ENCODE measurements at places on chromosomes 13 and 19. TPM values are rescaled to one million over a fixed set of nuclear protein-coding genes. Genes with fewer than 3 reads are reported as not detected.

DNA sequence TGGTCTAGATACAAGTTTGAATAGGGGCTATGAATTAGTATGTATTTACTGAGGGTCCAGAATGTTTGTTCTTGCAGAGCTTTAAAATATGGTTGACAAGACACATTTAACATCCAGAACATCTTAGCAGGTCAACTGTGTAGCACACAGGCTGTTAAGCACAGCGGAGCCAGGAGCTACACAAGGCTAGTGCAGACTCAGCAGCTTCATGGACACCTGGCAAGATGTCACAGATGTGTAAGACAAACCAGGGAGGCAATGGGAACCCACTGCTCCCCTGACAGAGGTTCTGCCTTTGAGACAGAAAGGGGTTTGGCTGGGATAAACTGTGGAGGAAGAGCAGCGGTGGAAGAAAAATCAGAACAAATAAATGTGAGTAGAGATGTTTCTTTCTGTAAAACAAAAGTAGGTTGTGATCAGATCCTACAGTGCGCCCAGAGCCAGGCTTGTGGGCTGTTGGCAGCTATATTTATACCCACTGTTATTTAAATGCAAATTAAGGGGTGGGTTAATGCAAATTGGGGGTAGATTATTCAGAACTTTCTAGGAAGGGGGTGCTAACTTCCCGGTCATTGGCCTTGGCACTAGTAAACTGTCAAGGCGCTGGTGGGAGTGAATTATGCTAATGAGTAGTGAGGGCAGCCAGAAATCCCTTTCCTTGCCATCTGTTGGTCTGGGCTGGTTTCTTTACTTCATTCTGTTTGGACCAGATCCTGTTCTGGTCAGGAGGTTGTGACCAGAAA is 33.0 kb downstream of the MIPEP start:
- DNase-seq, result no peak
- H3K4me1 ChIP-seq, result peaks cover 4% of the 10 kb centered on the region
- H3K27ac ChIP-seq, result no peak overlapping the region
- H3K36me3 ChIP-seq, result no peaks in the 10 kb centered on the region

DNA sequence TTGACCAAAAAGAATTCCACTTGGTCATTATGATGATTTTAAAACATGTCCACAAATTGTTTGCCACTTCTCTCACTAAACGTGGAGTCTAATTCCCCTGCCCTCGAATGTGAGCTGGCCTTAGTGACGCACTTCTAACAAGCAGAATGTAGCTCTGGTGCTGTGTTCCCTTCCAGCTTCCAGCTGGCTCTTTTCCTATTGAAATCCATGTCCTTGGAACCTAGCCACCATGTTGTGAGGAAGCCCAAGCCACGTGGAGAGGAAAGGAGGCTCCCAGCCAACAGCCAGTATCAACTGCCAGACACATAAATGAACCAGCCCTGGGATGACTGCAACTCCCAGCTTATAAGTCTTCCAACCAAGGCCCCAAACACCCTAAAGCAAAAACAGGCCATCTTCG is 23.6 kb upstream of the CEBPA start:
- H3K4me1 ChIP-seq, result no peaks in the 10 kb centered on the region
- DNase-seq, result no peak
- no peaks in the 10 kb centered on the region for H3K27me3 ChIP-seq
- H3K36me3 ChIP-seq, result no peaks in the 10 kb centered on the region

DNA sequence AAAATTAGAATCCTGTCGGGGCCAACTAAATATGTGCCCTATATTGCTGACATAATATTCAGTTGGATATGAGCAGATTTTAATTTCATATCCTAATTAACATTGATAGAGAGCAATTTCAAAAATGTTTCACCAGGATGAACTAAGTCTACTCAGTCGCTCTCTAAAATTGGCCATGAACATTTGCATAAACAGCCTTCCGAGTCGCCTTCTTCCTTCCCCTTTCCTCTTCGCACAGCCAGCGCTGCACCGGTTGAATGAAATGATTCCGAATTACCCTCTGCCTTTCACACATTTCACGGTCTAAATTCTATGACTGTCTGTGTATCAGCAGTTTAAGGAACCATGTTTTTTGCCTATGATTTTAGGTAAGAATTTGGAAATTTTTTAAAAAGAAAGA is 413.7 kb downstream of the LIG4 start:
- no peak for DNase-seq
- no peaks in the 10 kb centered on the region for H3K36me3 ChIP-seq
- H3K4me1 ChIP-seq, result no peaks in the 10 kb centered on the region
- no peak overlapping the region for H3K4me3 ChIP-seq

GRCh38 chr13:26508885-26509284 is 48.6 kb upstream of the WASF3 start:
- no peaks in the 10 kb centered on the region for H3K4me1 ChIP-seq
- DNase-seq, result no peak
- no peak overlapping the region for H3K4me3 ChIP-seq
- H3K27me3 ChIP-seq, result peaks cover 2% of the 10 kb centered on the region
- H3K36me3 ChIP-seq, result no peaks in the 10 kb centered on the region
- H3K27ac ChIP-seq, result no peak overlapping the region

GRCh38 chr13:50131920-50132903 is 117.0 kb downstream of the KCNRG start:
- H3K27me3 ChIP-seq, result peaks cover 72% of the 10 kb centered on the region
- peak overlapping the region; percentile 6 for H3K4me3 ChIP-seq
- no peak for DNase-seq
- H3K27ac ChIP-seq, result no peak overlapping the region
- H3K4me1 ChIP-seq, result peaks cover 46% of the 10 kb centered on the region

DNA sequence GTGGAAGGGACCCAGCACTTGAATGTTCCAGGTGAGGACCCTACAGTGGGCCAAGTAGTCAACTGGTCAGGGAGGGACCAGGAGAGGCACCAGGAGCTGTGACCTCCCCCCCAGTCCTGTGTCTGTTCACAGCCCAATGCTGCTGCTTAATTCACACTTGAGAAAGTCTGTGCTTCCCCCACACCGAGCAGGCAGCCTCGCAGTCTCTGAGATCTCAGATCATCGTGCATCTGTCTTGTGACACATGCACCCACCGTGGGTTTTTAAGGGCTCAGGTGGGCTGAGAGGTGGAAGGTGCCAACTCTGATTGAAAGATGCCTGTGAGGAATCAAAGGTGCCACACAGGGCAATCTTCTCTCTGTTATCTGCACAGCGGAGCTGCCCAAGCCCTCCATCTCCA is 6.2 kb downstream of the CEACAM5 start:
- DNase-seq, result peak; percentile 27
- H3K27ac ChIP-seq, result no peak overlapping the region
- peaks cover 22% of the 10 kb centered on the region for H3K27me3 ChIP-seq
- H3K4me1 ChIP-seq, result no peaks in the 10 kb centered on the region
- no peaks in the 10 kb centered on the region for H3K36me3 ChIP-seq

DNA sequence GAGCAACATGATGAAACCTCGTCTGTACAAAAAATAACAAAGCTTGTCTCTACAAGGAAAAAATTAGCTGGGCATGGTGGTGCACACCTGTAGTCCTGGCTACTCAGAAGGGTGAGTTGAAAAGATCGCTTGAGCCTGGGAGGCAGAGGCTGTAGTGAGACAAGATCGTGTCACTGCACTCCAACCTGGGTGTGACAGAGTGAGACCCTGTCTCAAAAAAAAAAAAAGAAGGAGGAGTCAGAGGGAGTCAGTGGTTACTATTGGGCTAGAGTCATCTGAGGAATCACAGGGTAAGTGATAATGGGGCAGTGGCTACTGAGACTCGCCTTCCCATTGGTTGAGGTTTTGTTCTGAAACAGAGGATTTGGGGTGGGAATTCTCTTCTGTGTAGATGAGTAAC is 1.9 kb upstream of the GPI start:
- peaks cover 27% of the 10 kb centered on the region for H3K36me3 ChIP-seq
- peaks cover 68% of the 10 kb centered on the region for H3K4me1 ChIP-seq
- H3K4me3 ChIP-seq, result peak overlapping the region; percentile 1
- no peak for DNase-seq
- no peak overlapping the region for H3K27ac ChIP-seq
- H3K27me3 ChIP-seq, result no peaks in the 10 kb centered on the region

GRCh38 chr19:2490659-2491058 is 14.7 kb downstream of the GADD45B start:
- peaks cover 64% of the 10 kb centered on the region for H3K27me3 ChIP-seq
- no peaks in the 10 kb centered on the region for H3K36me3 ChIP-seq
- H3K4me1 ChIP-seq, result peaks cover 14% of the 10 kb centered on the region
- DNase-seq, result no peak

The CDX2 gene
- not detected for total RNA-seq

Data from activated CD8-positive, alpha-beta memory T cell treated with anti-CD3 and anti-CD28 coated beads, Interleukin-2, amount 10 ng/mL, durations not matched to agents 7 days and 5 days (primary cell).